ENCODE measurements at places on chromosomes 1 and 21.

DNA sequence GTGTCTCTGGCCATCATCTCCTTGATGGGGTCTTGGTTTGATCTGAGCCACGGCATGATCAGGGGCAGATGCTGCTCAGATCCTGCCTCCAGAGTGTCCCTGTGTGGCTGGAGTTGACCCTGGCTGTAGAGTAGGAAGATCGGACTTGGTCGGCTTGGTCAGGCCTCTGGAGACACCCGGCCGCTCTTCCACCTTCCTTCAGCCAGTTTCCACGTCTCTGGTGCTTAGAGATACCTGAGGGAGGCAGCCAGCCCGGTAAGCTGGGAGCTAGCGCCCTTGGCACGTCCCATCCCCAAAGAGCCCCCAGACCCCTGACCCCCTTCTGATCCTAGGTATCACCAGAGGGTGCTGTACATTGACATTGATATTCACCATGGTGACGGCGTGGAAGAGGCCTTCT, 8.8 kb downstream of the MARCKSL1 start:
- no peak for DNase-seq

GRCh38 chr1:81885291-81885690, 84.6 kb downstream of the ADGRL2 start:
- DNase-seq, result no peak

- DNase-seq, result peak; percentile 90
These were observed 449 bp upstream of the RCAN3 start for GRCh38 chr1:24502065-24502708.

- no peak for DNase-seq
These were observed 53.8 kb upstream of the PRDX6 start for GRCh38 chr1:173423291-173423690.

GRCh38 chr1:195866781-195867222, 741.4 kb downstream of the KCNT2 start:
- no peak for DNase-seq

DNA sequence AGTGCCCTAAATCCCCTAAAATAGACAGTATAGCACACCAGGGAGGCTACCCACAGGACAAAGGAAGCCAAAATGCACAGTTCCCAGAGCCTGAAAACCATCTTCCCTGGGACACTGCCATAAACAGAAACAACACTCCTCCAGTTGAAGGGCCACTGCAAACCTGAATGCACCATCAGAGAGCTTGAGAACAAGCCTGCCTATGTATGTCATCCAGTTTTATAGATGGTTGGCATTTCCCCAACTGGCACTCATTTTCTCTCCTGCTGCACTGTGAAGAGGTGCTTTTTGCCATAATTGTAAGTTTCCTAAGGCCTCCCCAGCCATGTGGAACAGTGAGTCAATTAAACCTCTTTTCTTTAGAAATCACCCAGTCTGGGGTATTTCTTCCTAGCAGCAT, 169.0 kb downstream of the AGBL4 start:
- no peak for DNase-seq

GRCh38 chr1:184615301-184615700, 139.4 kb downstream of the EDEM3 start:
- DNase-seq, result no peak

DNA sequence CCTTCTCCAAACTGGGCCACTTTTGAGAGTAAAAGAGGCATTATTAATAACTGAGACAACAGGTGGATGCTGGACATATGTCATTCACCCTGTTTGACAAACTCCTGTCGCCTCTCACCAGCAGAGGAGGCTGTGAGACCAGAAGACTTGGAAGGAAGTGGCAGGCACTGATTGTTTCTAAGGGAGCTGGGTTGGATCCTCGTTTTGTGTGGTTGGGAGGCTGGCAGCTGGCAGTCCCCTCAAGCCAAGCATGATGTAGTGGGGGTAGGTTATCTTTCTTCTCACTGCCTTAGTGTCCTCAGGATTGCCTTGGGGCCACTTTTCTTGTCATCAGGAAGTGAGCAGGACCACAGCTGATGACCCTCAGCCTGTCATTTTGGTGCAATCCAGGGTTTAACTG, 86.5 kb upstream of the KCNJ15 start:
- DNase-seq, result no peak

GRCh38 chr1:224182057-224182865, 779 bp upstream of the DEGS1 start:
- DNase-seq, result peak; percentile 79

GRCh38 chr1:2874607-2875480, 73.4 kb upstream of the TTC34 start:
- no peak for DNase-seq

DNA sequence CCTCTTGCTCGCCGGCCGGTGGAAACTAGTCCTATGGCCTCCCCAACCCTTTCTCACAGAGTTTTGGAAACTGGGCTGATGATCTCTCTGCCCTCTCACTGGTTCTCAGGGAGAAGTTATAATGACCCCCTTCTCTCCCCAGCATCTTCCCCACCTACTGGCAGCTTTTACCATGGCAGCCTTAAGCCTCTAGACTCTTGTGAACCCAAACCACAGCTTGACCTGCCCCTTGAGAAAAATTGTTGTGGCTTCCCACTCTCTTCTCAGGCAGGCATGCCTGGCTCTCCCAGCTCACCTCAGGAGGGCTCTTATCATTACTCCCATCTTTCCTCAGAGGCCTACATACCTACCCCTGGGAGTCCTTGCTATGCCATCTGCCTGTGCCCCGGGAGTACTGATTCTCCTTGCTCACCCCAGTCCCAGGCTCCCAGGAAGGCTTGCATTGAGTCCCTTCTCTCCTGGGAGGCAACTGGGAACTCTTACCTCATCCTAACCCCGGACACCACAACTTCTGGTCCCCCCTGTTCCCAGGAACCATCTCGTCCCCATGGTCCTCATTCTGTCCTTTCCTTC, 1.6 kb downstream of the NSUN4 start:
- no peak for DNase-seq

DNA sequence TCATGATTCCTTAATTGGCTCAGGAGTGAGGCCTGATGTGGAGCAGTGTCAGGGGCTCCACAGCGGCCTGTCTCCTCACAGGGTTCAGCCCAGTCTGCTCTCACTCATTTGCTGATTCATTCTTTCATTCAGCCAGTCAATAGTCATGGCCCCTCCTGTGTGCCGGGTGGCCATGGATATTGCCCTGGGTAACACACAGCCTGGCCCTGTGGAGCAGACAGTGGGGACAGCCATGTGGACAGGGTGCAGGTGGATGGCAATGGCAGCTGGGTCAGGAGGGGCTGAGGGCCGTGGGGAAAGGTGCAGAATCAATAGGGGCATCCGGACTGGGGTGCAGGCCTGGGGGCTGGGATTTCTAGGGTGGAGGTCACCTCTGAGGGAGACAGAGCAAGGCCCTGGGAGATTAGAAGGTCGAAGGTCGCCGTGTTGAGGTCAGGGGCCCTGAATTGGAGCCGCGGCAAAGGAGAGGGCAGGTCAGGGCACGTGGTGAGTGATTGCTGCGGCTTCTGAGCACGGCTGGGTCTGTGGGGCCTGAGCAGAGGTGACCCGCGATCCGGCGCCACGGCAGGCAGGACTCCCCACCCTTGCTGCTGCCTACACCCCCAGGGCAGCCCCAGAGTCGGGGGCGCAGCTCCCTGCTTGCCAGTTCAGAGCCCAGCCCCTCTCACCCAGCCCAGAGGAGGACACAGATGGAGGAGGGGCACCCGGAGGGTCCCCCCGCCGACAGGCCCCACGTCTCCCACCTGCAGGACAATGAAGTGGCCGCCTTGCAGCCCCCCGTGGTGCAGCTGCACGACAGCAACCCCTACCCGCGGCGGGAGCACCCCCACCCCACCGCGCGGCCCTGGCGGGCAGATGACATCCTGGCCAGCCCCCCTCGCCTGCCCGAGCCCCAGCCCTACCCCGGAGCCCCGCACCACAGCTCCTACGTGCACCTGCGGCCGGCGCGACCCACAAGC, 33.4 kb downstream of the SLC19A1 start:
- no peak for DNase-seq

- no peak for DNase-seq
These were observed 2.8 kb downstream of the HPDL start for GRCh38 chr1:45329445-45329844.

GRCh38 chr1:152515434-152515783, 1.1 kb downstream of the CRCT1 start:
- DNase-seq, result no peak

DNA sequence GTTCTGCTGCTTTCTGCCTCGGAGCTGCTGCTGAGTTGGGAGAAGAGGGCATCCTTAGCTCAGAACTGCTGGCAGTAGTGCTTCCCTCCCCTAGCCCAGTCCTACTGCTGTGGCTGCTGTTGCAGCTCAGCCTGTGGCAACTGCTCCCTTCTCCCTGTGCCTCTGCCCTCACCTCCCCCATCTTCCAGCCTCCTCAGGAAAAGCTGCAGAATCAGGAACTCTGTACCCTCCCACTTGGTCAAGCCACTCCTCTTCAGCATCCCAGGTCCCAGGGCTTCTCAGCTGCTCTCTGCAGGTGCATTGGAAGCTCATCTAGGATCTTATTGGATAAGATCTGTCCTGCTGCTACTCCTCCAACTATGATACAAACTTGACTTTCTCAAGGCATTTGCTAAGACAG, 316.7 kb downstream of the BRINP2 start:
- no peak for DNase-seq

DNA sequence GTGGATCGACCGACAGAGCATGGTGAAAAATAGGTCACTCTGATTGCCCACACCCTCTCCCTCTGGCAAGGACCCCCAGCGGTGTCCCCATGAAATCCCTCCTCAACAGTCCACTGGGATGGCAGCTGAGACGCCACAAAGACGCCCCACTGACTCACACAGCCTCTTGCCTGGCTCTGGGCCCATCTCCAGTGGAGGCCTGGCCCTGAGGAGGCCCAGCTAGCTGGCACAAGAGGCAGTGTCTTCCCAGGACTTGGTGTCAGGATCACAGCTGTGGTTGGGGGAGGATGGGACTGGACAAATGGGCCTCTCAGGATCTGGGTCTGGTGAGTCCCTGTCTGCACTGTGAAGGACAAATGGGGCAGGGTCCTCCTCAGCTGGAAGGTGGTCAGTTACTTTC, 4.6 kb downstream of the ALX3 start:
- no peak for DNase-seq

GRCh38 chr21:15442743-15443469, 286.9 kb upstream of the USP25 start:
- DNase-seq, result no peak

- DNase-seq, result no peak
These were observed 299.7 kb downstream of the VAV3 start for GRCh38 chr1:107664982-107665925.

DNA sequence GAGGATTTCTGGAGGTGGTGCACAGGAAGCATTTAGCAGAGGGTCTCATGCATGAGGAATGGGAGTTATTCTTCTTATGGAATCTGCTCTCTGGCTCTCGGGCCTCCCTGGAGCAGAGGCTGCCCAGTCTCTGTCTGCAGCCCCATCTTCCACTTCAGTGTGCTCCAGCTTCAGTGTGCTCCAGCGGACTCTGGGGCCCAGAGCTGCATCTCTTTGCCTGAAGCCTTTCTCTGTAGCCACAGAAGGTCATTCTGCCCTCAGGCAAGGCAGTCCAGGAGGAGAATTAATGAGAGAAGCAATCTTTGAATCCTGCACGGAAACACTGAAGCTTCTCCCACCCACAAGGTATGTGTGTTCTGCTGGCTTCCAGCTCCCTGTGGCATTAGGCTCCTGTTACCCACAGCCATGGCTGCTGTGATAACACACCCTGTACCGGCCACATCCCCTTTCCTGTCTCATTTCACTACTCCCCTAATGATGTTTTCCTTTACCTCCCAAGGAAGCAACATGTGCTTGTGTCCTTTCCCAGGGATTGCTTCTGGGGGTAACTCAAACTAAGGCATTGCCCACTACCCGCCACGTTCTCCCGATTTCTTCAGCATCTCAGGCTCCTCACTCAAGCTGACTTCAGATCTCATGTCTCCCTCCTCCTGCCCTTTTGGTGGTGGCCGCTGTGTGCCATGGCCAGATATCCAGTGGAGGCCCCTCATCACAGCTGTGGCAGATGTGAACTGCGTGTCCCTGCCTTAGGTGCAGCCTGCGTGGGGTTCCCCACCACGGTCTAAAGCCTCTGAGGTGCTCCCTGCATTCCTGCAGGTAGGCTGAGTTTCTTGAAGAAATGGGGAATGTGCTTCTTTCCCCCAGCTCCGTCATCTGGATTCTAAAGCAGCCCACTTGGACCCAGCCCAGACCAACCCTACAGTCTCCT, 181.2 kb upstream of the GALNT2 start:
- no peak for DNase-seq

GRCh38 chr1:19240673-19241538, 10.4 kb downstream of the EMC1 start:
- peak; percentile 67 for DNase-seq

DNA sequence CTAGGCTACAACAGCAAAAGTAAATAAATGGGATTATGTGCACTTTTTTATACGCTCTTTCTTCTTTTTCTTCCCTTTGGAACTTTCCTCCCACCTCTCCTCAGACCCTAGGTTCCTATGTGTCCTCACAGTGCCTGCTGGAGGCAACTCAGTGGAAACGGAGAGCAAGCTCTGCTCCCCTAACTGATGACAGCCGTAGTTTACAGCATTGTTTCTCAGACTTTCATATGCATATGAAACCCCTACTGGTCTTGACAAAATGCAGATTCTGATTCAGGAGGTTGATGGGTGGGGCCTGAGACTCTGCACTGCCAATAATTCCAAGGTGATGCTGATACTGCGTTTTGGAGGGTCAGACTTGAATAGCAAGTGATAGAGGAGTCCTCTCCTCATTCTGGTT, 34.3 kb upstream of the HMCN1 start:
- no peak for DNase-seq

DNA sequence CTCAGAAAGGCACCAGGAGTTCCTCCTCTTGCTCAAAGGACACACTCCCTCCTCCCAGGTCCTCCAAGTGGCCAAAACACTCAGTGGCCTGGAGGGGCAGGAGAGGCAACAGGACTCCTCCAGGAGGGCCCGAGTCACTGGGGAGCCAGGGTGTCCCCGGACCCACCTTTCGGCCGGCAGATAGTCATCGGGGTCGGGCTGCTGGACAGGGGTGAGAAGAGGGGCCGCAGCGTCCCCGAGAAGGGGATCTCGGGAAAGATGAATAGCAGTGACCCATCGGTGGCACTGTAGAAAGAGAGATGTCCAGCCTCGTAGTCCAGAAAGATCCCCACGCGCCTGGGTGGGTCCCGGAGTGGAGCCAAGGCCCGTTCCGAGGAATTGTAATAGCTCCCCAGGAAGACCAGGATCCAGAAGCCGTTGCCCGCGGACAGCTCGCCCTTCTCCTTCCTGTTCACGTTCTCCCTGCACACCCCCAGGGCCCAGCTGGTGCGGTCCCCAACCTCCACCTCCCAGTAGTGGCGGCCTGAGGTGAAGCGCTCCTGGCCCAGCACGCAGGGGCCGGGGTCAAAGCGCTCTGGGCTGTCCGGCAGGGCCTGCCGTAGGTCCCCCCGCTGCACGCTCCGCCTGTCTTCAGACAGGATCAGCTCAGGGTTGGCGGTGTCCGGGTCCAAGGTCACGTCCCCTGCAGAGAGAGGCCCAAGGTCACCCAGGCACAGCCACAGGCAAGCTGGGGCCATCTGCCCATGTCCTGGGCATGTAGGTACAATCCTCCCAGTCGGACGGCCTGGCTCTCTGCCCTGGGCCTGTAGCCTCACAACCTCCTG, 11.9 kb downstream of the TRIM11 start:
- no peak for DNase-seq

Measured in CD4-positive, alpha-beta memory T cell (primary cell).